Vagina (tissue), 2 donors: ENCODE measurements at places on chromosomes 5 and 9. TPM values are rescaled to one million over a fixed set of nuclear protein-coding genes. Genes with fewer than 3 reads are reported as not detected.

- no peaks in the 10 kb centered on the region for H3K4me1 ChIP-seq
- H3K27ac ChIP-seq = no peak overlapping the region
- H3K27me3 ChIP-seq = no peaks in the 10 kb centered on the region
These were observed 73.4 kb upstream of the MELK start for GRCh38 chr9:36499174-36499890.

DNA sequence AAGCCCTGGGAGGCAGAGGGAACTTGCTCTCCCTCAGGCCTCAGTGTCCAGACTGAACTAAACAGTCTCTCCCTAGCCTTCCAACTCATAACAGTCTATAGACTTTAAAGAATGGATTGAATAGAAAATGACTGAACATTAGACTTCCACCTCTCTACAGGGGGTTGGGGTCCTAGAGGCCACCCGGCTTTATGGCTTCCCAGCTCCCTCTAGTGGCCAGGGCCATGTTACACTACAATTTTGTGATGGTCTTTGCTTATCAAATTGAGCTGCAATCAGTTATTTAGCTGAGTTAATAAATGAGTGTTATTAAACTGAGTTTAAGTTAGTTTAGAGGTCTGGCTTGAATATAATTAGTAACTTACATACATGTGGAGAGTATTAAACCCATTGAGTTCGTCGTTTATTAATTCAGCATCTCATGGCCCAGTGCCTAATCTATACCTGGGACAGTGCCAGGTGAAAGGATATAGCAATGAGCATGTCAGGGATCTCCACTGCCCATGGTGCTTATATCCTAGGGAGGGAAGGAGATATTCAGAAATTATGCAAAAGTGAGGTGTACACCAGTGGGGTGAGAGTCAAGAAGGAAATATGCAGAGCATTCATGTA is 105.2 kb downstream of the SH3TC2 start:
- no peak overlapping the region for H3K4me3 ChIP-seq
- no peaks in the 10 kb centered on the region for H3K27me3 ChIP-seq
- H3K4me1 ChIP-seq = no peaks in the 10 kb centered on the region
- no peak for DNase-seq
- H3K36me3 ChIP-seq = no peaks in the 10 kb centered on the region

DNA sequence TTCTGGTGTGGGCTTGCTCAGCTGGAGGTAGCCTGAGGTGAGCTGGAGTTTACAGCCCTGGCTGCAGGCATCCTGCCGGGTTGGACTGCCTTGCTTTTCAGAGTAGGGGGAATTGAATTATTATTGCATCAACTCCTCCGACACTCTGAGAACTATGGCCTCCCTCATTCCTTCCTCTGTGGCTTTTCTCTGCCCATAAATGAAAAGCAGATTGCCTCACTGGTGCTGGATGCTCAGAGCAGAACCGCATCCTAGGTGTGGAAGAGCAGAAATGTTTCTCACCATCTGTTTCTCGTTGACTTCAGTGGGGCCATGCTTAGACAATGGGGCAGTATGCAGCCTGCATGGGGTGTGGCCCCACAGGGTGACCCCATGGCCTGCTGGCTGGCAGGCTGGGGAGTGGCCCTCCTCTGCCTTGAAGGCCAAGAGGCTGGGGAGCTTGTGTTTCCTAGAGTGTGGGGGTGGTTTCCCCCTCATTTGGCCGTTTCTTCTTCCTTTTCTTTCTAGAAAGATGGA is 27.3 kb upstream of the TGFBI start:
- peak overlapping the region; percentile 6 for H3K27ac ChIP-seq
- H3K27me3 ChIP-seq = no peaks in the 10 kb centered on the region
- no peaks in the 10 kb centered on the region for H3K4me1 ChIP-seq
- no peak overlapping the region for H3K4me3 ChIP-seq

MYOZ3 gene
- total RNA-seq = not detected

DNA sequence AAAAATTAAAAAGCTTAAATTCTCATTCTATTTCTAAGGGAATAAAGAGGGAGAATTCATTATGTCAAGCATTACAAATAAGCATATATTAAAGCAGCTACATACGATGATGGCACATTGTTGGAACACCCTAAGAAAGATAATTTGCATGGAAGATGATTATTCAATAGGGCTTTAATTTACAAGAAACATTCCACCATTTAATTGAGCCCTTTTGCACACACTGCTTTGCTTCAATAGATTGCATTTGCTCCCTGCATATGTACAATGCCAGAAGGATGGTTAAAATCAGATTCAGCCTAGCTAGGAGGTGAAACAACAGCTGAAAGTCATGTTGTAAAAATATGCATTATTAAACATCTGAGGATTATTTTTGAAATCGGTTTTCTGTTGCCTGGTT is 21.8 kb downstream of the KIAA1958 start:
- no peak for DNase-seq
- no peak overlapping the region for H3K27ac ChIP-seq
- no peak overlapping the region for H3K4me3 ChIP-seq
- no peaks in the 10 kb centered on the region for H3K36me3 ChIP-seq
- peaks cover 14% of the 10 kb centered on the region for H3K4me1 ChIP-seq
- no peaks in the 10 kb centered on the region for H3K27me3 ChIP-seq
